ENCODE measurements at places on chromosomes 4 and X. TPM values are rescaled to one million over a fixed set of nuclear protein-coding genes. Genes with fewer than 3 reads are reported as not detected.

- no peak for DNase-seq
These were observed 127.4 kb downstream of the SLC39A8 start for GRCh38 chr4:102217775-102218355.

- no peak for DNase-seq
These were observed 130.1 kb downstream of the EGF start for GRCh38 chr4:110042545-110043517.

GRCh38 chr4:120520761-120521160 is 401.8 kb downstream of the PRDM5 start:
- no peak for DNase-seq

GRCh38 chrX:21373637-21374162 is 518 bp upstream of the CNKSR2 start:
- DNase-seq: no peak

GRCh38 chr4:28241021-28241420 is 1380.4 kb downstream of the STIM2 start:
- no peak for DNase-seq

DNA sequence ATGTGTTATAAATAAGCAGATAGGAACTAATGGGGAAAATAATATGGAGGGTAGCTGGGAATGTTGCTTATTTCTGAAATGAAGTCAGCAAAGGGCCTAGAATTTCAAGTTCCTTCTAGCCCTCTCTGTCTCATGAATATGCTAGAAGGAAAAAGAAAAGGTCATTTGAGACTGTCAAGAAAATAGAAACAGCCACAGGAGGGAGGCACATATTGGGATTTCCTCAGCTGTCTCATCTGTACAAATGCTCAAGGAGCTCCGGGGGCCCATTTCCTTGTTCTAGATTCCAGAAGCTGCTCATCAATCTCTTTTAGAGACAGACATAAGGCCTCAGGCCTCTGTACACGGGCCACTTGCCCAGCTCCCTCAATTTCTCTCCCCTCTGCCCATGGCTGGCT is 127.6 kb upstream of the ETNPPL start:
- DNase-seq: no peak

DNA sequence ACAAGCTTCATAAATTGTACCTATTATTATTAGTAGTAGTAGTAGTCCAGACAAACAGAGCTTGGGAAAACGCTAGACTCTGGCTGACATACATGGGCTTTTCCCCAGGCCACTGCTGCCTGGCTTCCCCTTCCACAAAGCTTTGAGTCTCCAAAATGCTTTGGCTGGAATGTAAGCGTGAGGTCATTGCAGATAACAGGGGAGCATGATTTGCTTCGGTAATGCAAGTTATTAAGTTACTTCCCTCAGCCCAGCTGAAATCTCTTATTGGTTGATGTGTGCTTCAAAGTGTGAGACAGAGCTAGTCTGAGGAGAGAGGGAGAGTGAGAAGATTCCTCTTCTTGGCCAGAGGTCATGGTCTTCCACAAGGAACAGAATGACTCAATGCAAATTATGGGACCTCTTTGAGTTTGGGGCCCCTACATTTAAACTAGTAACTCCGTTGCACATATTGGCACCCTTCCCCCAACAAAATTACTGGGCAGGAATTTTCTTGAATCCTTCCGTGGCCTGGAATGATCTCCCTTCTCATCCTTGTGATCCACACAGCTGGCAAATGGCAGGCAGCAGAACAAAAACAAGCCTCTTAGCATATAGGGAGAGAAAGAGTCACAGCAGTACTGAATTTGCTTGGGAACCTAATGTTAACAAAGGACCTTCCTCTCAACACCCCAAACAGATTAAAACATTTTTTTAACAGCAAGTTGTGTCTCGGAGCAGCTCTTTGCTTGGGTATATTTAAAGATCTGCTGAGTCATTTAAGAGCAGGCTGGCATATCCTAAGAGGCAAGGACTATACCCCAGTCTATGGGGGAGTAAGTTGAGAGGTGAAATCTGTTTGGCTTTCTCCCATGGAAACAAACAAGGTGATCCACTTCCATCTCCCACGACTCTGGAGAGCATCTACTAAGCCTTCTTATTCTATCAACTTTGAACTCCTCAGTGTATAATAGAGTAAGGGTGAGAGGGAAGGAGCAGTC is 19.9 kb downstream of the AR start:
- DNase-seq: no peak

DNA sequence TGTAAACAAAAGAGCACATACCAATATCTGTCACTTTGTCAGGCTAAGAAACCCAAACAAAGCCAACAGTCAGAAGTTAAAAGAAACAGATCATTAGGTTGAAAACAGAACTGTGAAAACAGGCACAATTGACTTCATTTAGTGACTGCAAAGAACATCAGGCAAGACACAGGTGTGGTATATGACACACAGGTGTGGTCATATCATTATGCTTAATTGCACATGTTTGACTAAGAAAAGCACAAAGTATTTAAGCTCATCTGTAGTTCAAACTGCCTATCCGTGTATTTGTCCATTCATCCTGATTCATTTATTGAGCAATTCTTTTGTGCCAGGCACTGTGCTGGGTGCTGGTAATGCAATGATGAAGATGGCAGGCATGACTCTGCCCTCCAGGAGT is 150.7 kb downstream of the DEFB131A start:
- no peak for DNase-seq

Gene HAND2
- 0.11 TPM for polyA plus RNA-seq

Gene BRS3
- polyA plus RNA-seq: not detected

Gene PPARGC1A
- polyA plus RNA-seq: 1.3 TPM

Gene MAGED4
- 56.6 TPM for polyA plus RNA-seq

Gene ADAMTS3
- 13.0 TPM for polyA plus RNA-seq

Gene KLB
- polyA plus RNA-seq: 0.19 TPM
